ENCODE measurements at places on chromosomes 16 and 17.

GRCh38 chr17:81148986-81149533 lies 16.2 kb upstream of the PVALEF start:
- DNase-seq: peak; percentile 31

DNA sequence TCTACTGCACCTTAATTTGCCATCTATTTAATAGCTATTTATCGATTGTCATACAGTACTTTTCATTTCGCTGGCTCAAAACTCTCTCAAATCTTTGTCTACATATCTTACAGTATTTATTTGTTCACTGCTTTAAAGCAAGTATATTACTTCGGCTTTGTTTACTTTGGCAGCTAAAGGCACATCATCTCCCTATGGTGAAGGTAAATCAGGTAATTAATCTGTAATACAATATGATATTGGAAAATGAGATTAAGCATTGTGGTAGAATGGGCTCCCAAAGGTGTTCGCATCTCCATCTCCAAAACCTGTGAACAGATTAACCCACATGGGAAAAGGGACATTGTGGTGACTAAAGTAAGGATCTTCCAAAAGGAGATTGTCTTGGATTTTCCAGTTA lies 6.5 kb downstream of the TMEM170A start:
- no peak for DNase-seq

- no peak for DNase-seq
Observed at GRCh38 chr16:61590577-61590976, 445.7 kb downstream of the CDH8 start.

DNA sequence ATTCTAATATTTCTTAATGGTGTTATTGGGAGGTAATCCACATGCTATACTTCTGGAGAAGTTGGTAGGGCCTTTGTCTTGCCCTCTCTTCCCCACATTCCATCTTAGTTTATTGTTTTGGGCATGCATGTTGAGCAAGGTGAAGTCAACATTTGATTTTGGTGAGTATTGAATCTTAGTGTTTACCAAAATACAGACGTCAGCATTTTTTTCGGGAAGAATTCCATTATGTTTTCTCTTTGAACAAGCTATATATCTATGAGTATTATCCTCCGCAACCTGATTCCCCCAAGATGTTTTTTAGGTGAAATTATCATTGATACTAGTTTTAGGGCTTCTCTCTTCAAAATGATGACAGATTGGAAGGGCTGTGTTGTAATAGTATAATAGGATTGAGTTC lies 47.4 kb upstream of the SHISA9 start:
- DNase-seq: no peak

- DNase-seq: no peak
Observed at GRCh38 chr17:27565874-27566670, 64.9 kb upstream of the LGALS9 start.

DNA sequence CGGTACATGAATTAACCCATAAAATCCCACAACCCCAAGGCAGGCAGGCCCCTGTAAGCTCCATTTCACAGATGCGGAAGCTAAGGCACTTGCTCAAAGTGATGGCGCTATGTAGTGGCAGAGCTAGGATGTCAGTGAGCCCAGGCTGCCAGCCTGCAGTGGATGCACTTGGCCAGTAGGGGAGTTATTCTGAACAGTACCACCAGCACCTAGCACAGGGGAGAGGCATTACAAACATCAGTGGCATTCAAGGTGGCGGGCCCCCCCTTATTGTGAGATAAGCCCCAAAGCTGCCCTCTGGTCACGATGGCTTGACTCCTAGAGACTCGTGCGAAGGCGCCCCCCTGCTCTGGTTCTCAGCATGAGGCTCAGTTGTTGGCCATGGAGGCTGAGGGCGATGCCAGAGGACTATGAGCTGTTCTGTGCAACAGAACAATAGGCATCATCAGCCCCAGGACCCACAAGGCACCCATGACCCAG lies 33.8 kb downstream of the GTF3C1 start:
- no peak for DNase-seq

DNA sequence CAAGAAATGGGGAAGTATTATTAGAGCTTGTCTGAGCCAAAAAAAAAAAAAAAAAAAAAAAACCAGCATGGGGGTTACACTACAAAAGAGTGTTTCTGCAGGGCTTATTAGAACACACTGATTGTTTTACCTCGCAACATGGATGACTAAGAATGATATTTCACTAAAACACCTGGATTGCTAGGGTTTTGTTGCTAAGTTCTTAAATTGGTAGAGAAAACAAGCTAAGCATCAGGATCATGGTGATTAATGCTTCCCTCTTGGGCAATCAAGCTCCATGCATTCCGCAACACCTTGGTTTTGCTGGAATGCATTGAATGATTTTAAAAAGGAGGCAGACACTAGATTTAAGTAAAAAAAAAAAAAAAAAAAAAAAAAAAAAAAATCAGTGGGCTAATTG lies 931.4 kb upstream of the CDH8 start:
- no peak for DNase-seq
